NCI-H345 (cell line): ENCODE measurements at places on chromosomes 7 and 10.

- no peak for DNase-seq
Observed at GRCh38 chr10:92420546-92421275, 129.7 kb downstream of the MARCHF5 start.

- DNase-seq = no peak
Observed at GRCh38 chr7:28700790-28701203, 257.3 kb downstream of the TRIL start.

DNA sequence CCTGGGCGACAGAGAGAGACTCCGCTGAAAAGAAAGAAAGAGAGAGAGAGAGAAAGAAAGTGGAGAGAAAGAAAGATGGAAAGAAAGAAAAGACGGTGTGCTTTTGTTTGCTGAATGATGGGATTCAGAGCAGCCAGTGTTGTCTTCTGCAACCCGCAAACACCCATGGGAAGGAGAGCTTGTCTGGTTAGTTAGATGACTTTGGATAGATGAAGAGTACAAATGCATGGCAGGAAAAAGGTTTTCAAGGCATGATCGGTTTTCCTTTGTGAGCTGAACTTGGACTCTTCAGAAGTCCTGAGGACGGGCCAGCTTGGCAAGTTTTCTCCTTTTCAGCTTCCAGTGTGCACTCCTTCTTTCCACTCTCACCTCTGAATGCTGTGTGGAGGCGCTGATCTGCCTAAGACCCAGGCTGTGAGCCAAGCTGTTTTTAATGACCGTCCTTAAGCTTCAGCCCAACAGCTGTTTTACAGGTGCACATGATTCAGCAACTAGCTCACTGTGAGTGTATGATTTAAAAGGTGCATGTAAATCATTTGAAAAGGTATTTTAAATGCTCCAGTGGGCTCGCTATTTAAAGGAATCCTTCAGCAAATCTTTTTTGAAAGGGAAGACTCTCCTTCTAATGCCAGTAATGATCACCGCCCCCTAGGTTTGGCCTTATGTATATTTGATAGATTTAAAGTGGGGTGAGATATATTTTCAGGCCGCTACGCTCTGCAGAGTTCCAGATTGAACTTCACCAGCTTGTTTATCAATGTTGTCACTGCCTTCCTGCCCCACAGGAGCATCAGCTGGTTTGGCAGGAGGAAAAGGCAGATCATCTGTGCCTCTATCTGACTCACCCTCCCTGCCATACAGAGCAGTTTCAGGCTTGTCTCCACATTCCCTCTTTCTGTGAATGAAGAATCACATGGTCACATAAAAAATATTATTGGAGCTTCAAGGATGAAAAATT, 115.0 kb downstream of the PLXDC2 start:
- DNase-seq = no peak

DNA sequence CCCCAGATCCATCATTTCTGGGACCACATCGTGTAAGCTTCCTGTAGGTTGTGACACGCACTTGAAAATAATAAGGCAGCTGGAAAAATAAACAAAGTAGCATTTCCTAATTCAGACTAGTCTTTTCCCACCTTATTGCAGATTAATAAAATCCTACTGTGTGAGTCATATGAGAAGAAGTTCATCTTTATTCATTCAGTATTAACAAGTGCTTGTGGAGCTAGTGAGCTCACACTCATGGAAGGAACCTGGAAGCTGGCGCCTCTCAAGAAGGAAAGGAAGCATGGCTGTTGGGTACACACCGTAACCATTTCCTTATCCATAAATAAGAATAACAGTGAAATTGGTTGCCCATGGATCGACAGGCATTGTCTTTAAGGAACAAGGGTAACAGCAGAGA, 152.6 kb upstream of the PFKP start:
- DNase-seq = no peak

DNA sequence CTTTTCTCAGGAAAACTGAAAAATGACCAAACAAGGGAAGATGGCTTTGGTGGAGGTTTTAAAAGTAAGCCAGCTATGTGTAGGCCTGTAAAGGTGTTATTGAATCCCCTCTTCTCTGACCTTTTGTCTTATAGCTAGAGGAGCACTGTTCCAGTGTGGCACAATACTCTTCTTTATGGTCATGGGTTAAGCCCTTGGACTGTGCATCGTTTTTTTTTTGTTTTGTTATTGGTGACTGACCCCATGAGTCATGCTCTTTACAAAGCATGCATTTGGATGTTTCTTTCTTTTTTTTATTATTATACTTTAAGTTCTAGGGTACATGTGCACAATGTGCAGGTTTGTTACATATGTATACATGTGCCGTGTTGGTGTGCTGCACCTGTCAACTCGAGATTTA, 19.6 kb upstream of the FAM25A start:
- DNase-seq = no peak

DNA sequence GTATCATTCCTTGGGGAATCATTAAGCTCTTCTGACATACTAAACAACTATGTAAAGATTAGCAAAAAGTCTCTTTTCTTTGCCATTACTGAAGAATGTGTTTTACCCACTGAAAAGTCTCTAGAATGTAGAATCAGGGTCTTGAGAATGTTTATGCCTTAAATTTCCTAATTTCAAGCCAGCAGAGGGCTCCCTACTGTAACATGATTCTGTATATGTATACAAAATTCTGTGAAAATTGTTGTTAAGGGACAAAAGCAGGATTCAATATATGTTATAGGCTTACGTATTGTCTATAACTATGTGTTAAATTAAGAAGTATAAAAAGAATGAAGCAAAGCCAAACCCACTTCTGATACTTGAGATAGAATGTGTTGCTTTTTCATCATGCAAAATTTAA, 296.9 kb upstream of the DGKB start:
- DNase-seq = peak; percentile 12

GRCh38 chr10:111199587-111199986, 122.8 kb downstream of the ADRA2A start:
- no peak for DNase-seq

GRCh38 chr10:132401401-132402118, 4.6 kb downstream of the PWWP2B start:
- no peak for DNase-seq
